Activated naive CD4-positive, alpha-beta T cell treated with anti-CD3 and anti-CD28 coated beads, Interleukin-2, amount 50 U/mL, for 16 hours (primary cell): ENCODE measurements at places on chromosomes 11 and 22.

DNA sequence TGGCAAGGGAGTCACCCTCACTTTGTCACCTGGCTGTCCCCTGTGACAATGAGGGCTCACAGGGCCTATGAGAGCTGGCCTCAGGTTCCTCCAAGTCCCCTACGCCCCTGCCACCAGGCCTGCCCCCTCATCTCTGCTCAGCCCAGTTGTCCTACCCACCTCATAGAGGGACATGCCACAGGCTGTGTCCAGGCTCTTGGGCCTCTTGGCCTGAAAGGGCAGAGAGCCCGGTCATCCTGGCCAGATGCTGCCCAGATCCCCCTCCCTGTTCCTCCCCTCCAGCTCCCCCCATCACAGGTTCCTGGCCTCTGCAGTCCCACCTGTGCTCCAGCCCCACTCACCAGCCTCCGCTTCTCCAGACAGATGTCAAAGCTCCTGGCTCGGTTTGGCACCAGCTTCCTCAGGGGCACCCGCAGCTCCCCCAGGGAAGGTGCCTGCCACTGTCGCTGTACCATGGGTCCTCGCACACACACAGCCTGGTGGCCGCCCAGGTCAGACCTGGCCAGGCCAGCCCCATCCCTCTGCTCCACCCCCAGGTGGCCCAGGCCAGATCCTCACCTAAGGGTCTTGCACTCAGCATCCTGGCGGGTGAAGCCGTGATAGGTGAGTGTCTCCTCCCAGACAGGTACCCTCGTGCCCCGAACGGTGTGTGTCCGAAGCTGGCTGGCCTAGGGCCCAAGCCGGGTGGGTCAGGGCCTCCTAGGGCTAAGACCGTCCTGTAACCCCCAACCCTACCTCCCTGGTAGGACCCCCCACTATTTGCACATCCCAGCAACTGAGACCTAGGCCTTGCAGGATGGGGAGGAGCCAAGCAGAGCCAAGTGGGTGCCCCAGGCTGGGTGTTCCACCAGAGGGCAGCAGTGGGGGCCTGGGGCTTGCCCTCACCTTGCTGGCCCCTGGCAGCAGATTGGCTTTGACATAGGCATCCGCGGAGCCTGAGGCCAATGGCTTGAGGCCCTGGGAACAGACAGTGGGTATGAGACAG is 8.3 kb downstream of the NDUFV1 start:
- DNase-seq: peak; percentile 73

- no peak for DNase-seq
Observed at GRCh38 chr11:38900211-38900610, 2302.2 kb upstream of the RAG2 start.

- DNase-seq: no peak
Observed at GRCh38 chr11:126501641-126502040, 146.2 kb downstream of the ST3GAL4 start.

DNA sequence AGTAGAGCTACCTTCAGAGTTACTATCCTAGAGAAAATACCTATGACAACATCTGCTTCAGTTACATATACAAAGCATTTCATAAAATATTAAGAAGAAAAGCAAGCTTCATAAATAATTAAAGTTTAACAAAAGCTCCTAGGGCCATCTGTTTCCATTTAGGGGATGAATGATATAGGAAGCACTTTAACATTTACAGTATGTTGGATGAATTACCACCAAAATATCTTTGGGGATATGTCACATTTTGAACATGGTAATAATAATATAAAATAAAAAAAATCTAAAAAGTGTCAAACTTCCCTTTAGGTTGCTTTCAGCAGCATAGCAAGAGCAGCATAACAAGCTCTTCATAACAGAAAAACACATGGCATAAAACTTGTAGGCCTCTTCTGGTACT is 104.6 kb downstream of the ATG16L2 start:
- DNase-seq: no peak

DNA sequence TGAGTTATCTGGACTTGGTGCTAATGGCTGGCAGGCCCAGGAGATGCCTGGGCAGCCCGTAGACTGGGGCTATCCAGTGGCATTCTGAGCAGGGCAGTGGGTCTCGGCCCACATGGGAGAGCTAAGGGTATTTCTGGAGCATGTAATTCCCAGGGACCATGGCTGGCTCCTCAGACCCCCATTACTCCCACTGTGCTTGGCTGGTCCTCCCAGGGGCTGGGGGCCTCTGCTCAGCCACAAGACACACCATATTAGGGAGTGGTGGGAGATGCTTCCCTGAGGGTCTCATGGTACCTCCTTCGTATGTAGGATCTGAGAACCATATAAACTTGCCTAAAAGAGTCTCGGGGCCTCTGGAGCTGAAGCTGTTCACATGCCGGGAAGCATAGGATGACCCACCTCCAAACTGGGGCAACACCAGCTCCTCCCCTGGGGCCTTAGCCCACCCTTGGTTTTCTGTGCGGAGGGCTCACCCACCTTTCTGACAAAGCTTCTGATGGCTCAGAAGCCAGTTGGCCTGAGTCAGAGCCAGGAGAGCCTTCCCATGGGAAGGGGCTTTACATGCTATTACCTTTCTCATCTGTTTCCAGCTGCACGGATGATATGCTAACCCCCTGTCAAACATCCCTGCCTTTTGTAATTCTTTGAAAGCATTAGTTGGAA is 9.5 kb upstream of the FTH1 start:
- DNase-seq: no peak

- no peak for DNase-seq
Observed at GRCh38 chr11:25094085-25094802, 597.4 kb downstream of the LUZP2 start.

DNA sequence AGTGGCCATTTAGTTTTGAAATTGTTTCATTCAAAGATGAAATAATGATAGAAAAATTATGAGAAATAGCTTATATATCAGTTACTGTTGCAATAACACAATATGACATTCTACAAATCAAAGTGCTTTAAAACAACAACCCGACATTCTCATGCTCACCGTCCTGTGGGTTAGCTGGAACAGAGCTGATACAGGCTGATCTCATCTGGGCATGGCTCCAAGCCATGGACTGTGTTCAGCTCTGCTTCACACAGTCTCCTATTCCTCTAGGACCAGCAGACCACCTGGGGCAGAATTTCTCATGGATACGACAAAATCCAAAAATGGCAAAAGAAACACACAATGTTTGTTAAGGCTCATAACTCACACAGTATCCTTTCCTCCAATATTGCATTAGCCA is 178.6 kb downstream of the CNTN5 start:
- DNase-seq: no peak

DNA sequence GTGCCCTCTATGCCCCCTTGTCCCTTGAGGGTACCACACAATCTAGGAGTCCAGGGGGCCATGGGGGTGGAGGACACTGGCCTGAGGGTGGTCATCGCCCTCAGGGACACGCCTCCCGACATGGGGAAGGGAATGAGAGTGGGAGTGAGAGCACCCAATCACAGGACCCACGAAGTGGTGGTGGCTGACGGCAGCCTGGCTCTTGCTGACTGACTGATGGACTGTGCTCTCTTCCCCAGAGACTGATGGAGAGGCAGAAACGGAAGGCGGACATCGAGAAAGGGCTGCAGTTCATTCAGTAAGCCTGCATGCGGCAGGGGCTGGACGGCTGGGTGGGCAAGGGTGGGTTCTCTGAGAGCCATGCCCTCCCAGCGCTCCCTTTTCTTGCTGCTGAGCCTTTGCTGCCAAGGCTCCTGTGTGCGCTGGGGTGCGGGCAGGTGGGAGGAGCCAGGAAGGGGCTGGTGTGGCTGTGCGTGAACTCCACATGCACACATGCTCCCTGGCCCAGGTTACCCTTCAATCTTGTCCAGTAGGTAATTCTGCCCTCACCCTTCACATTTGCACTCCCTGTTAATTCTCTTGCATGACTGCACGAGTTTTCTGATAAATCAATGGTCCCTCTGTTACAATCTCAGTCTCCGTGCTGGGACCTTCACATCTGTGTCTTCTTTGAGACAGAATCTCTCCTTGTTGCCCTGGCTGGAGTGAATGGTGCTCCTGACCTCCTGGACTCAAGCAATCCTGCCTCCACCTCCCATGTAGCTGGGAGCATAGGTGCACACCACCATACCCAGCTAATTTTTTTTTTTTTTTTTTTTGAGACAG is 19.3 kb downstream of the ZC3H7B start:
- no peak for DNase-seq

DNA sequence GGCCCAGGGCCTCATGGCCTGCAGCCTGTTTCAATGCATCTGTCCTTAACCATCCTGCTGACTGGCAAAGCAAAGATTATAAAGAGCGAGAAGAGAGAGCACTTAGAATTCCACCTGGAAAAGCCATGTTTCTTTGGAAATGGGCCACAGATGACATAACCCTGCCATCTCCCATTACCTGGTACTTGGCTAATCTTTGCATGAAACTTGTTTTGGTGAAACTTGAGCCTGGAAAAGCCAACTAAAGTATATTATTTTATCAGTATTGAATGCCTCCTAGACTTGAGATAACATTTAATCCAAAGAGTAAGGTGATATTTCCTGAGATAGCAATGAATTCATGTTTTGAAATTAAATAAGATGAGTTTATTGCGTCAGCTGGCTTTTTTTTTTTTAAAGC is 72.6 kb downstream of the NAV2 start:
- DNase-seq: no peak

DNA sequence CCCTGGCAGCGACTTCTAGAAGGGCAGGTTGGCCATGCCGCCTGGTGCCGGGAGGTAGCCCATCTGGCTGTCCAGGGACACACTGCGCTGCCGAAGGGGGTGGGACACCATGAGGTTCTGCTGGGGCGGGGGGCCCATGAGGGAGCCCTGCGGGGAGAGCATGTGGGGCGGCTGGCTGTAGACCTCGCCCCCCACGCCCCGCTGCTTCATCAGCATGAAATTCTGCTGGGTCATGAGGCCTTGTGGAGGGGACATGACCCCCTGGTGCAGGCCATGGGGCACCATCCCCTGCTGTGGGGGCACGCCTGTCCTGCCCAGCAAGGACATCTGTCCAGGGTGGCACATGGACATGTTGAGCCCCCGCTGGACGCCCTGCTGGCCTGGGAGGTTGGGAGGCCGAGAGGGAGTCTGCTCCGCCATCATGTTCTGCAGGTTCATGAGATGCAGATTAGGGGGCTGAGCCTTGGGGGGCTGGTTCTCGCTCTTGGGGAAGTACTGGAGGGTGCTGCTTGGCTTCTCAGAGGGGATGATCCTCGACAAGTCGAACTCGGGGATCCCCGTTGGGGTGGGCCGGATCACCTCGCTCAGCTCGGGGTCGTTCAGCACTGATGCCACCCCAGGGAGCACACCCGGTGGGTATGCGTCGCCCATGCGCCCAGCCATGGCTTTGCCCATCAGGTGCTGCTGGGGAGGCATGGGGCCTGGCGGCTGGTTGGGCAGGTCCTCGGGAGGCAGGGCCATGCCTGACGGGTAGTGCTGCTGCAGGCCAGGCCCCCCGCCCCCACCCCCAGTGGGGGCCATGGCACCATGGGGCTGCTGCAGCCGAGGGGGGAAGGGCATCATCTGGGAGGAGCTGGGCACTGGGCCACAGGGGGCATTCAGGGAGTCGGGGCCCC is 15.0 kb downstream of the CXCR5 start:
- DNase-seq: no peak

DNA sequence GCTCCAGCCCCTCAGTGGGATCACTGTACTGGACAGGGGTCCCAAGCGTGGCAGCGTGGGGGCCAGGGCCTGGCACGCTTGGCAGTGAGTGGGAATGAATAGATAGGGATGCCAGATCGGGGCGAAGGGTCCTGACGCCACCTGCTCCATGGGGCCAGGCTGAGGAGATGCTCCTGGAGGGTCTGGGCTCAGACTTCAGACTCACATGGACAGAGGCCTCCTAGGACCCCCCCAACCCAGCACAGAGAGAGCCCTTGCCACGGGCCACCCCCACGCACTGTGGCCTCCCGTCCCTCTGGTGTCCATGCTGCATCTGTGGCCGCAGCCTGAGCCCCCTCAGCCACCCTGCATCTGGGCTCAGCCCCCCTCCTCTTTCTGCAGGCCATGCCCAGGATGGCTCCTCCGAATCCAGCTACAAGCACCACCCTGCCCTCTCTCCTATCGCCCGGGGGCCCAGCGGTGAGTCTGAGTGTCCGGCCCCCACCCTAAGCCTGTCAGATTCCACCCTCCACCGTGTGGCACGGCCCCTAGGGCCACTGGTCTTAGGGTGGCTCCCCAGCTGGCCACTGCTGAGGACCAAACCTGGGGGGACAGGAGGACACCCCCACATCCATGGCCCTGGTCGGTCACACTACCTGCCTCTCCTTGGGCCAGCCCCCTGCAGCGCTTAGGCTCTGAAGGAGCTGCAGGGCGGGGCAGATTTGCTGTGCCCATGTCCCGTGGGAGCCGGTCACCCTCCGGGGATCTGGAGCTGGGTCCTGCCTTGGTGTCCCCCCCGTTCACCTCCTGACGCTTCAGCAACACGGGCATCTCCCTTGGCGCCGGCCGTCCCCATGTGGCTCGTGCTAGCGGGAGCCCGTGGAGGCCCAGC is 2.7 kb downstream of the MUC5AC start:
- no peak for DNase-seq

GRCh38 chr11:128936606-128937251 is 5.9 kb downstream of the TP53AIP1 start:
- DNase-seq: no peak

- DNase-seq: no peak
Observed at GRCh38 chr22:19121631-19122142, 525 bp downstream of the DGCR2 start.

GRCh38 chr11:102479733-102480132 is 27.2 kb upstream of the TMEM123 start:
- no peak for DNase-seq

- no peak for DNase-seq
Observed at GRCh38 chr22:26481694-26482093, 1.9 kb downstream of the HPS4 start.

DNA sequence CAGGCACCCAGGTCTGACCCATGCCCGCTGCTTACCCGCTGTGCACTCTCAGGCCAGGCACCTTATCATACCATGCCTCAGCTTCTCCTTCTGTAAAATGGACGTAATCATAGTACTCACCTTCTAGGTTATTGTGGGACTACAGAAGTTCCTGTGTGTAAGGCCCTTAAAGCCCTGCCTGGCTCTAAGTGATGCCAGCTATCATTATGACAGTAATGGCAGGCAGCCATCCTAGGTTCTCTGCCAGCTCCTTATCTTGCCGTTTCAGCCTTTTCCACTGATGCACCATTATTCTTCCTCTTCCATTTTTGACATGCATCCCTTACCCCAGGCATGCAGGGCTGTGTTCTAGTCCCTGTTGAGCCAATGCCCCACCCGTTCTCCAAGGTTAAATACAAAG is 57.9 kb downstream of the DBX1 start:
- no peak for DNase-seq
